ENCODE measurements at places on chromosomes 3 and 15.

DNA sequence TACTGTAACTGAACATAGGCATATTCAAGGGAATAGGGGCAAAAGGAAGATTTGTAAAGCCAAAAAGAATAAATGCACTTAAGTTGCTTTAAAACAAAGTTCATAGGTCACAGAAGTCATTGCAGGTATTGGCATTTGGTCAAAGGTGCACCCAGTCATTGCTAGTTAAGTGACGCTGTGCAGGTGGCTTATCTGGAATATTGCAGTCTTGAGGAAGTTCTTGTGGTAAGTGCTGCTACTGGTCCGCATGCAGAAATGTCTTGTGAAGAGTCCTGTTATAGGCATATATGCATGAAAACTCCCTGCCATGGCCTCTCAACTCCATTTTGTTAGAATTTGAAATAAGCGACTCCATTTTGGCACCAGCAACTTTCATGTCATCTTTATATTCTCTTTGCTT lies 293.1 kb downstream of the GBE1 start:
- no peak for DNase-seq

DNA sequence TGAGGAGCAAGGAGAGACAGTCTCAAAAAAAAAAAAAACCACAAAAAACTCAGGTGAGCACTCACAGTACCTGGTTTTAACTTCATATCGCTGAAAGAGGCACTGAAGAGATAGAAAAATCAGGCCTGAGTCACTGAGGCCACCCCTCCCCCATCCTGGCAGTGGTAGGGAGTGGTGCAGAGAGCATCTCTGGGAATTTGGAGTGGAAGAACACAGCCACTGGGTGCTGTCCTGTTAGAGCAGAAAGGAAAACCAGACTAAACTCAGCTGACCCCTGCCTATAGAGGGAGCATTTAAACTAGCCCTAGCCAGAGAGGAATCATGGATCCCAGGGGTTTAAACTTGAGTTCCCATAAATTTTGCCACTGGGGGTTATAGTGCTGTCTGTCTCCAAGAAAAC lies 22.2 kb upstream of the DNAJC13 start:
- no peak for DNase-seq

DNA sequence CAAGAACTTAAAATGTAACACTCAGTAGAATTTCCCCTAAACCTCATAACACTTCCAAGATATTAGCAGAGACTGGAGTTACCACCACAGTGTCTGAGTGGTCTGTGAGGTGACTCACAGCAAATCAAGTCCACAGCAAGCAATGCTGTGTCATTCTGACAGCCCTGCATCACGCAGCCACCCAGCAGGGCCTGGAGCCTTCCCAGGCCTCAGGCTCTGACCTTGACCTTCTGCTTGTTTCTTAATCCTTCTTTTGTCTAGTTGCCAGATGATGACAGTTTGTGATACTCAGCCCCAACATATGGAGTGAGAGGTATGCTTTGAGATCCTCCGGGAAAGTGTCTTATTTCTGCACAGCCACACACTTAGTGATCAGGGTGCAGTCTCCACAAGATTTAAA lies 82.5 kb downstream of the TOP2B start:
- no peak for DNase-seq

DNA sequence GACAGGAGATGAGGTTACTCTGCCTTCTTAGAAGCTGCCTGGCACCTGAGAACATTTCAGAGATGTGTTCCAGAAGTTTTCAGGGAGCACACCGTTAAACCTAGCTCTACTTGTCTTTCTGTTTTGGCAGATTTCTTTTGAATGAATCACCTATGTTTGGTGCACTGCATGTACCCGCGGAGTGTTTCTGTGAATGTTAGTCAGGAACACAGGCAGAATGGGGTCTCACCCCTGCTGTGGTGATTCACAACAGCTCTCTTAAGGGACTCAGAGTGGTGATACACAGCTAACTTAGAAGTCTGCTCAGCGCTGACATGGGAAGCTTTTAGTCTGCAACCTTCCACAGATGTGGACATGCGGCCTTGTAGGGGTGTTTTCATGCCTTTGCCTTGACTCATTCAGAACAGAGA lies 24.0 kb downstream of the TSEN2 start:
- no peak for DNase-seq

- DNase-seq, result no peak
Measured at GRCh38 chr3:177510693-177511216, 313.5 kb upstream of the TBL1XR1 start.

DNA sequence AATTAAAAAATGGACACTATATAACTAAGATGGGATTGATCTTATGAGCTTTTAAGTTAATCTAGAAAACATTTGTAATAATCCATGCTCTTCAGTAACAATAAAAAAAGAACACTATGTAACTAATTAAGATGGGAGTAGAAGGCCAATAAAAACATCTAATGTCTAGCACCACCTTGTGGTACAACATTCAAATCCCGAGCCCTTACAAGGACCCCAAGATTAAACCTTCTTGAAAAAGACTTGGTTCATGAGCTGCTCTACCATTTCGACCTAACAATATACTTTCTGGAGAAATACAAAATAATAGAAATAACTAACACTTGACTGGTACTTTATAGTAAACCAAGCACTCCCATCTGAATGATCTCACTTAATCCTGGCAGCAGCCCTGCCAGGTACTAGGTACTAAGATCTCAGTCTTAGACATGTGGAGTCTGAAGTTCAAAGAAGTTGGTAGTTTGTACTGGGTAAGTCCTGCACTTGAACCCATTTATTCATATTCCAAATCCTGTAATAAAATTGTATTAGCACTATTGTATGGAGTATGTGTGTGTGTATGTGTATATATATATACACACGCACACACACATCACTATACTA lies 21.8 kb downstream of the METTL6 start:
- no peak for DNase-seq

DNA sequence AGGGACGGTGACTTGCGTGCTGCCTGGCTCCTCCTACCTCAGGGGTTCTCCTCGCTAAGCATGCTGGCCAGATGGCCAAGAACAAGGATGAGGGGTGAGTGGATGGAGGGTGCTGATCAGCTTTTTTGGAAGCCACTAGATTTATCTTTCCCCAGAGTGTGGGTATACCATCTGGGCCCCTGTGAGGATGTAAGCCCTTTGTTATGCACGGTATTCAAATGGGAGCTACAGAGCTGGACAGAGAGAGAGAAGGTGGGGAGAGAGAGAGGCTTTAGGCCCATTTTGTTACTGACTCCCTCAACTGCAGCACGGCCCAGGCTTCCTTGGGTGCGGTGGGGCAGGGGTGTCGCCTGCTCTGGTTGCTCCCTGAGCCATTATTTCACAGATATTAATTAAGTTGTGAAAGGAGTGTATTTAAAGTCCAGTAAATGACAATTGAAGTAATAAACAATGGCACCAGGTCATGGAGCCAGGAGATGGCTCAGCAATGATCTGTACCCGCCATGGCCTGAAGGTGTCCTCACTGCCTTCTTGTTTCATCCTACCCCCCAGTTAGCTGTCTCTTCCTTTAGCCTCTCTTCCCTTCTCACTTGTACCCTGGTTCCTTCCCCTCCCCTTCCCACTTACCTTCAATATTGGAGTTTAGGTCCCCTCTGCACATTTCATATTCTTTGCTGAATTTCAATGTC lies 158.0 kb downstream of the CLSTN2 start:
- no peak for DNase-seq

DNA sequence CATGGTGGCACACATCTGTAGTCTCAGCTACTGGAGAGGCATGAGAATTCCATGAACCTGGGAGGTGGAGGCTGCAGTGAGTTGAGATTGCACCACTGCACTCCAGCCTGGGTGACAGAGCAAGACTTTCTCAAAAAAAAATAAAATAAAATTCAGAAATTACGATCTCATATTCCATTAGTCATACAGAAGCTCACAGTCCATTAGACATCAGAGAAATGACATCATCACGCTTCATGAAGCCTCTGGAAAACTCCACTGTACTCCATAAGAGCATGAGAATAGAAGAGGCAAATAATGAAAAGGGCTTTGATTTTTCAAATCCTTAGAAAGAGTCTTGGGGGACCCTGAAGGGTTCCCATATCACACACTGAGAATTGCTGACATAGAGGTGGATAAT lies 145.0 kb upstream of the MITF start:
- no peak for DNase-seq
